ENCODE measurements at places on chromosomes 5 and 9.

- DNase-seq: peak; percentile 38
These were observed 762 bp downstream of the CACNA1B start for GRCh38 chr9:137878146-137878941.

DNA sequence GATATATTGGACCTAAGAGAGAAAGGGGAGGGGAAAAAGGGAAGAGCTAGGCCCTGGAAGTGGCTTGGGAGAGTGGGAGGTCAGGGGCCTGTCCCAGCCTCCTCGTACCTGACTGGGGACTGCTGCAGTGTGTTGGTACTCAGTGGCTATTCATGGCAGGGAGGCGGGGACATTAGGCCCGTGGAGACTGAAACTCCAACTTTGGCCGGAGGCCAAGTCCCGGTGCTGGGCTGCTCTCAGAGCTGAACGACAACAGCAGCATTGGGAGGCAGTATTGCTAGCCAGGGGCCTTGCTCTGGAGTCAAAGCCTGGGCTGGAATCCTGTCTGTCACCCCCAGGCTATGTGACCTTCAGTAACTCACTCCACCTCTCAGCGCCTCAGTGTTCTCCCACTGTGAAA, 37.8 kb downstream of the NEURL1B start:
- DNase-seq: no peak

DNA sequence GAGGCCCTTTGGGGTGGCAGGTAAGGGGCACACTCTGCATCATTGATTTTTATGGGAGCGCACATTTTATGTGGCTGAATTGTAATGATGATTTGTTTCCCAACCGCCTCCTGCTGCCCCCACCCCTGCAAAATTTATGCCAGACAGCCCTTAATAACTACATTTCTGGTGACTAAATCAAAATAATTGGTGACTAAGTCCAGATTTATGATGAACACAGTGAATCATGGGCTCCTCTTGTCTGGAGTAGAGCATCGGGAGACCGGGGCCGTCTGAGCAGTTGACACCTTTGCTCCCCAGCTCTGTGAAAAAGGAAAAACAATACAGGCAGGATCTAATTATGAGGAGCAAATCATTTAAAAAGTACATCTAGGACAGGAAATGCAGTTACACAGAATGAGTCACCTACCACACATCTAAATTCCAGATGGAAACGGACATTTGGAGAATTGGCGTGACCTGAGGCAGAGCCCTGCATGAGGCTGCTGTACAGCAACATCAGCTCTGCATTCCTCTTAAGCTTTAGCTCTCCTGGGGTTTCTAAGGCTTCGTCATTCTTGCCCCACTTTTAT, 58.9 kb downstream of the DOCK2 start:
- no peak for DNase-seq

DNA sequence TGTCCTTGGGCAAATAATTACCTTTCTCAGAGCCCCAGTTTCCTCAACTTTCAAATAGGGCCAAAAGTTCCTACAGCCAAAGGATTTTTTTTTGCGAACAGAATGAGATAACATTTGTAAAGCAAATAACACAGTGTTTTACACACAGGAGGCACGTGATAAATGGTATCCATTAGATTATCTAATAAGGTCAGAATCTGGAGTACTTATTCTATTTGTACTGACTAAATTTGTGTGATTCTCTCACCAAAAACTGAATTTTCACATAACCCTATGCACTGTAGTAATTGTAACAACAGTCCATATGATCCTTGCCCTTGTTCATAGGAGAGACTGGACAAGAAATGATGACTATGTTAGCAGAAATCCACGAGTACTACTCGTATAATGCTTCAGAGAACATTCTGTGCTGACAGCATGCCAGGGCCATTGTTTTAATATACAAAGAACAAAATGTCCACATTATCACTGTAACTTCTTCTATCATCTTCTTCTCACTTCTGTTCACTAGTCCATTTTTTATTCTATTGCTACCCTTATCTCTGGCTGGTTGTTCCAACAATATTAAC, 13.9 kb upstream of the FEM1C start:
- no peak for DNase-seq

Measured in activated CD4-positive, alpha-beta memory T cell treated with anti-CD3 and anti-CD28 coated beads for 36 hours (primary cell).